ENCODE measurements at places on chromosomes 3 and 15. TPM values are rescaled to one million over a fixed set of nuclear protein-coding genes. Genes with fewer than 3 reads are reported as not detected.

DNA sequence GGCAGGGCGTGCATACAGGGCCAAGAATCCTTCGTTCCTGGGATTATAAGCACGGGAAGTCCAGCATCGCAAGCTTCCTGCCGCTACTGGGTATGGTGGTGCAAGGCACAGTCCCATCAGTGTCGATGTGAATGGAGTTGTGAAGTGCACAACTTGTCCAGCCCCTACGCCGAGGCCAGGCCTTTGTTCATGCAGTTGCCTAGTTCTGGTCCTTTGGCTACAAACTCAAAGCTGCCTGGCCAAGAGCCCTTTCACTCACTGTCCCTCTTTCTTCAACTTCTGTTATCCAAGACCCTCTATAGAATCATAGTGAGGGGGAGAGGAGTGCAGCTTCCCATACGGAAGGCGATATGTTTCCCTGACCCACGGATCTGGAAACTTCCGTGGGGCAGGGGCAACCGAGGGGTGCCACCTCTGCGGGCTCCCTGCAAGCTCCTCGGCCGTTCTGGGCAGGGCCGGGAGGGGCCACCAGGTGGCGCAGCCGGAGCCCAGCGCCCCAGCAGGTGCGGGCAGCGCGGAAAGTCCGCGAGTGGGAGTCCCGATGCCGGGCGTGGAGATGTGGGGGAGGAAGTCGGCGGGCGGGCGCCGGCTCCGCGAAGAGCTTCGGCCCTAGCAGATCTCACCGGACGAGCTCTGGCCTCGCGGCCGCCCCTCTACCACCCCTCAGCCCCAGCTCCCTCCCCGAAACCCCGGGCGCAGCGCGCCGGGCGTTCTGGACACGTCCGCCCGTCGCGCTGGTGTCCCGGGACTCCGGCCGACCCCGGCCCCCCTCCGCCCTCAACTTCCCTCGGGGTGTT is 693 bp downstream of the RASGRP1 start:
- peak; percentile 92 for DNase-seq

DNA sequence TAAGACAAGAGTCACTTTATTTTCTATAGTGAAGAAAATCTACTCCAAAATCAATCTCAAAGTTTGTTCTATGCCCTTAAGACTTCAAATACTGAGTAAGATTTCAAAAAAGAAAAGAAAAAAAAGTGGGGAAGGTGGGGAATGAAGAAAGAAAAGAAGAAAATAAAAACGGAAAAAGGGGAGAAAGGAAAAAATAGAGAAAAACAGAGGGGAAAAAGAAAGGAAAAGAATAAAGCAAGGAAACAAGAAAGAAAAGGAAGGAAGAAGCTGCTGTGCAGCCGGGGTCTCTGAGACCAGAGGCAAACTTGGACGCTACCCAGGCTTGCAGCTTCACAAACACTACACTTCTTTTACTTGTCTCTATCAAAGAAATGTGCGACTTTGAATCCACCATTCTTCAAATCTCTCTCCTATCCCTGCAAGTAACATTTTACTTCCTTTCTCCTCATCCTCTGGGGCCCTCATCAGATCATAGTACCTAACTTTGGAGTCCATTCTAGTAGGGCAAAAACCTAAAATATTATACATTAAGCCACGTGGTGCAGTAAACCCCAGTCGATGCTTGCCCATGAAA is 279.8 kb downstream of the FOXP1 start:
- no peak for DNase-seq

The NRROS gene
- 17.2 TPM for total RNA-seq

GRCh38 chr3:126436826-126437717 is 38.6 kb downstream of the ZXDC start:
- DNase-seq: no peak

GRCh38 chr3:175103298-175103697 is 244.2 kb downstream of the NAALADL2 start:
- DNase-seq: no peak

GRCh38 chr3:95048564-95048963 is 985.7 kb downstream of the NSUN3 start:
- DNase-seq: no peak

- DNase-seq: no peak
These were observed 83.6 kb downstream of the LSM3 start for GRCh38 chr3:14262212-14262611.

GRCh38 chr3:139611528-139611927 is 66.2 kb downstream of the NMNAT3 start:
- no peak for DNase-seq

- no peak for DNase-seq
These were observed 562.7 kb downstream of the MFSD1 start for GRCh38 chr3:159364511-159364910.

DNA sequence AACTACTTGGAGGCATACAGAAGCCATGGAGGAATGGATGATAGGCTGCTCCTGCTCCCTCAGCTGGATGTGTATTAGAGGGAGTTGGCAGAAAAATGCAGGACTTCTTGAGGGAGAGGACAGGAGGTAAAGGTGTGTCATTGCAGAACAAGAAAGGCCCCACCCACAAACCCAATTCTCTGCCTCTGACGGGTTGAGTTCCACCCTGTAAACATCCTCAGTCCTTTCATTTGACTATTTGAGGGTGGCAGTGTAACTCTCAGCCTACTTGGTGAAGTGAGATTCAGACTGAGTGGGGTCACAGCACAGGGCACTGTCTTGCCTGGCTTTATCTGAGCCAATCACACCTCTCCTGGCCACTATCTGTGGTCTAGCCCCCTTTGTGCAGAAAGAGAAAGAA is at the start of gene TPRG1:
Gene TPRG1, plus strand, starts transcription at position 265 of the 400 bp plus-strand sequence. CDS start 35,414 bp downstream, outside the sequence.
- no peak for DNase-seq

GRCh38 chr3:59450946-59451763 is 401.3 kb upstream of the CFAP20DC start:
- peak; percentile 65 for DNase-seq

GRCh38 chr15:79410237-79410636 is 21.9 kb upstream of the MINAR1 start:
- DNase-seq: no peak

DNA sequence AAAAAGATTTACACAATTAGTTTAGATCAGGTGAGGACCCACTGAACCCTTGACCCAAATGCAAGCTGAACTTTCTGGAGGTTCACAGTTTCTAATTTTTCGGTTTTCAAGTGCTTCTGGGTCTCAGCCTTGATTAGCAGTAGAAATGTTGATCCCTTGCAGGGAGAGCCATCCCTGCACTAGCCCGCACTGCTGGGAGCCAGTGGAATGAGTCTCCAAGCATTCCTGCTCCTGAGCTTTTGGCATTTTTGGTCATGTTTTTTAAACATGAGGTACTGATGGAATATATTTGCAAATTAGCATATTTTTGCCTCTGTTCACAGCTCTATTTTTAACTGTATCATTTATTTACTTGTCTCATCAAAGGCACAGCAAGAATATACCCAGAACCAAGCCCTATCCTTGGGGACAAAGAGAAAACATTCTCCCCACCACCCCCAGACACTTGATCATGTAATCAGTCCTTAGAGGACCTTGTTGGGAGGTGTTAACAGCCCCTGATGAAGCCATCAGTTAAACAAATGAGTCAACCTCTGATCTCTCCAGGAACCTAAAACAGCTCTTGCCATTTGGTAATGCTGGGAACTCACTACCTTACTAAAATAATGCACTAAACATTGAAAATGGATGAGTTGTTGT is 119.0 kb upstream of the CTDSPL start:
- DNase-seq: no peak

The SLC24A5 gene
- not detected for total RNA-seq

GRCh38 chr15:93027413-93027812 is 61.6 kb downstream of the RGMA start:
- DNase-seq: no peak

The RETNLB gene
- total RNA-seq: not detected

The SLC15A2 gene
- 8.3 TPM for total RNA-seq

- no peak for DNase-seq
These were observed 3.3 kb upstream of the CD96 start for GRCh38 chr3:111538681-111539083.

The ILDR1 gene
- not detected for total RNA-seq

GRCh38 chr3:95217661-95218060 is 1154.8 kb downstream of the NSUN3 start:
- no peak for DNase-seq

DNA sequence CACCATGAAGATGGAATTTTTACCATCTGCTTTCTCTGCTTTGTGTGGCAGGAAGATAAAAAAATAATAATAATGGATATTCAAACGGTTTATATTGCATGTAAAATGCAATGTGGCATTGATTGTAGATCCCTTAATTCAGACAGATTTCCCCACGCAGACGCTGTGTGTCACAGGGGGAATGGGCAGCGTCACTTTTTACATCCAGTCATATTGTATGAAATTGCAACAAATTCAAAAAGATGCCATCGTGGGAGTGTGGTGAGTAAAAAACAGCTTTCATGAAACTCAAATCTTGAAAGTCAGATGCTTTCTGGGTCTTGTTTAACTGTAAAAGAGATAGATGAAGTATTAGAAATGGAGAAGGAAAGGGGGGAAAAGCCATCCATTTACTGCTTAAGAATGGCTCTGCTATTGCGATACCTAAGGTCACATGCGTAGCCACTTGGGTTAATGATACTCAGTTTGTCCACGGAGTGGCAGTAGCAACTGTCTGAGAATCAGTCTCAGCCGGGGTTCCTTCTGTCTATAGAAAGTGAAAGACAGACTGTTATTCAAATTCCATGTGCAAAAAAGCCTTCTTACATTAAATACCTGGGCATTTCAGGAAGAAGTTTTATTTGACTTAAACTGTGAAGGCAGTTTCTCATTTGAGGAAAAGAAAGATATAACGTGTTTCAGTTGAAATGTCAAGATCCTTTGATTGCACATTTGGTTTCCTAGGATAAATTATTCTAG is 28.5 kb downstream of the BTD start:
- peak; percentile 58 for DNase-seq
